ENCODE measurements at places on chromosomes 3 and 15.
A peak's percentile ranks its signal among the peaks of the same experiment; 100 is the strongest.

- DNase-seq, result no peak
Observed at GRCh38 chr3:190188197-190188596, 67.5 kb upstream of the P3H2 start.

- no peak for DNase-seq
Observed at GRCh38 chr3:139198929-139199328, 144.9 kb upstream of the MRPS22 start.

DNA sequence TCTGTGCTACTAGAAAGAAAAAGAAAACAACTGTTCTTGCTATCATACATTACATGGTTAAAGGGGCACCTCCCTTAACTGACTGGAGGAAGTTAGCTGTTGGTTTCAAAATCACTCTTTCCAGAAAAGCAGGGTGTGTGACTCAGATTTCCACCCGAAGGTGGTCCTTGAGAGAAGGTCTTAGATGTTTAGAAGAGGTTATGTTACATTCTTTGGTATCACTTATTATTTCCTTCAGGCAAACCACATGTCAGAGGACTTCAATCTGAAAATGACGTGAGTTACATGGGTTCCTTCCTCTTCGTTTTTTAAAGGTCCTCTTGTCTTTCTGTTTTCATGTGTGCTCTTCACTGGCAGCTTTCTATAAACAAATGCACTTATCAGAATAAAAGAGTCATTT, 307.9 kb upstream of the CBLB start:
- peak; percentile 11 for DNase-seq

- no peak for DNase-seq
Observed at GRCh38 chr3:161355508-161355907, 15.8 kb downstream of the SPTSSB start.

- DNase-seq, result no peak
Observed at GRCh38 chr15:38721568-38721945, 156.9 kb upstream of the RASGRP1 start.

- no peak for DNase-seq
Observed at GRCh38 chr3:158925021-158925420, 123.2 kb downstream of the MFSD1 start.

- no peak for DNase-seq
Observed at GRCh38 chr15:49934487-49934886, 184.5 kb downstream of the ATP8B4 start.

DNA sequence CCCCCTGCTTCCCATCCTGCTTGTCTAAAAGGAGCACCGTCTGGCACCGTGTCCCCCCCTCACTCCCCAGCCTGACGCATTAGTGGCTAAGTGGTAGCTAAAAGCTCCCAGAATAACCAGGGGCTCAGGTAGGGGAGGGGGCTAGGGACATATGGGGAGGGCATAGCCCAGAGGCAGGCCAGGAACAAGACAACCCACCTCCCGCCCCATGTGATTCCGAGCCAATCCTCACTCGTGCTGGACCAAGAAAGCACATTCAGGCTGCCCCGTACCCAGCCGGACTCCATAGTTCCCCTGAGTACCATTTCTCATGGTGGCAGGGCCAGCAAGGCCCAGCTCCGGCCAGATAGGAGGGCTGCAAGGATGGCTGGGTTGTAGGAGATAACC, 11.5 kb downstream of the SEMA7A start:
- DNase-seq, result no peak

- no peak for DNase-seq
Observed at GRCh38 chr3:126258670-126259069, 78.3 kb upstream of the ALDH1L1 start.

DNA sequence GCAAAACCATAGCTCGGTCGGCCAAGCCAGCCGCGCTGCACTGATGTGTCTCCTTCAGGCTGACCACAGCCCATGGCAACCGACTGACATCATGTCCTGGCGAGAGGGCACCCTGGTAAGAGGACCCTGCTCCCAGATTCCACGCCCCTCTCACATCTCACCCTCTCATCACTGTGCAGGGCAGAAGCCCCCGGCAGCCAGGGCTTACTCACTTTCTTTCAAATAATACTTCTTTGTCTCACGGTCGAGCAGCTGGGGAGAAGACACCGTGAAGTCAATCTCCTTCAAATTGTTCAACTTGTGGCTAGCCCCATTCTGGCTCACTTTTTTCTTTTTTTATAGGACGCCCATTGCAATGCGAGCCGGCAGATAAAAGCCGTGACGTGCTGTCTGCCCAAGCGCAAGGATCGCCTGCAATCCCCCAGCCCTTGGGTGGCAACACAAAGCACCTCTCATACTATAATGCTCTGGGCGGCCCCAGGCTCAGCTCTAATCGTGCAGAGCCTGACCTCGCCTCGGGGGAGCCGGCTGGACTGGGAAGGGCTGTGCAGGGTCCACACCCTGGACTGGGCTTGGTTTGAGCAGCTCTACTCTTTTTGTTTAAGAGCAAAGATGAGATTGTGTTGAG, 33.6 kb downstream of the VGLL4 start:
- DNase-seq, result no peak

DNA sequence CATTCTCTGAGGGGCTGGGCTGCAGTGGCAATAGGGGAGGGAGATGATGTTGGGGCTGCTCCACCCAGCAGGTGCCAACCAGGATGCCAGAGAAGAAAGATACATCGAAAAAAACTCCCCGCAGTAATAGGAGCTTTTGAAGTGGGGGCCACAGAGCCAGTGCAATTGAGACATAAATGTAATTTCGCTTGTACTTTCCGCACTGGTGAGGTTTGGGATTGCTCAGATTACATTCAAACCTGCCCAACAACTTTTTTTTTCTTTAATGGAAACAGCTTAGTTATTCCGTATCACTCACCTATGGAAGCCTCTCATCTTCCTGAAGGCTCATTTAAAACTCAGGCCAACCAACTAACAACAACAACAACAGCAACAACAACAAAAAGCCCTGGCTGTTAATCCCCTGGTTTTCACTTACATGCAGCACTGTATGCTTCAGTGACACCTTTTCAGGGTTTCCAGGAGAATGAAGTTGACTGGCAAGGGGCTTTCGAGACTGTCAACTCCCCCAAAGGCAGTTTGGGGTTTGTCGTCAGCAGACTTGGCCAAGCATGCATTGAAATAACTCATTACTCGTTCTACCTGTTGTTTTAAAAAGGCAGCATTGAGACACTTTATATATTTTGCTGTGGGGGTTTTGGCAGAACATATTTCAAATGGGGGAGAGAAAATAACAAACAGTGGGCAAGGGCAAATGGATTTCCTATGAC, 163.8 kb downstream of the EBLN2 start:
- DNase-seq, result no peak

Data from stimulated activated CD8-positive, alpha-beta memory T cell treated with anti-CD3 and anti-CD28 coated beads, Interleukin-15, amount 100 ng/mL, for 1 hour (primary cell).